Stimulated activated CD4-positive, alpha-beta T cell treated with anti-CD3 and anti-CD28 coated beads, TNF-alpha, amount 100 ng/mL, for 48 hours (primary cell): ENCODE measurements at places on chromosomes 1 and 21.

DNA sequence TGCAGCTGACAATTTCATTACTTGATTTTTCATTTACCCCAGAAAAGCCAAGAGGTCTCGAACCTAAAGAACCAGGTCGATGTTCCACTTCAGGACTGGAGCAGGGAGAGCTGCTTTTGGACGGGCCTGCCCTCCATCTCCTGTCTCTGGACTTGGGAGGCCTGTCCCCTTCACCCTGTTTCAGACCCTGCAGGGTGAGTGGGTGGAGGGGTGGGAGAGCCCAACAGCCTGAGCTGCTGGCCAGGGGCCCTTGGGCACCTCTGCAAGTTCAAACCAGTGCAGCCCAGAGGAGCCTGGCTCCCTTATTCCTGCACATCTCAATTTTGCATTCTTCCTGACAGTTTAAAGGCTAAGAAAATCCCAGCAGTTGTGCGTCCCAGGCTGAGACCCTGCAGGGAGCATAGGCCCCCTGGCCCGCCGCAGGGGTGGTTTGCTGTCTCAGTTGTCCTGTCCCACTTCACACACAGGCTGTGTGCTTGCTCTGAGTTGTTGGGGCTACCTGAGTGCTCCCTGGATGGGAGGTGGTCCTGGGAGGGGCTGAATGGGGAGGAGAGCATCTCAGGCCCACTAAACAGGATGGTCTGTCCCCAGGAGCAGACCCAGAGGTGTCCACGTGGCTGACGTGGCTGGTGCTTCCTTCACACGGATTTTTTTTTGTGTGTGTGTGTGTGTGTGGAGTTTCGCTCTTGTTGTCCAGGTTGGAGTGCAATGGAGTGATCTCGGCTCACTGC is 443.7 kb downstream of the PTPRU start:
- DNase-seq: no peak

- DNase-seq: no peak
Measured at GRCh38 chr1:22055463-22055862, 3.0 kb downstream of the CDC42 start.

DNA sequence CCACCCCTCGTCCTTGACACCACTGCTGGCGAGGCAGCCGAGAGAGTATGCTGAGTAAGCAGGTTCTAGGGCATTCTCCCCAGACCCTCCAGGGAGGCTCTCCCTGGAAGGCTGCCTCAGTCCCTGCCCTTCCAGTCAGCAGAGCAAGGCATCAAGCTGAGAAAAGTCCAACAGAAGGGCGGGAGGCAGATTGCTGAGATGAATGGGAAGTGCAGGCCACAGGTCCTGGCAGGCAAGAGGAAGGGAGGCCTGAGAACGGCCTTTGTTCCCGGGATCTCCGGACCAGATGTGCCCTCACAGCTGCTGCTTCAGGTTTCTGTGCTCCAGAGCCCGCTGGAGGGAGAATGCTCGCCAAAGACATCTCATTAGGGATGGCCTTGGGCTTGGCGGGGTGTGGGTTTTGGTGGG is 270.0 kb upstream of the VAMP3 start:
- DNase-seq: no peak

GRCh38 chr1:42038261-42038660 is 114.9 kb upstream of the GUCA2B start:
- no peak for DNase-seq

GRCh38 chr1:168167806-168168205 is 11.0 kb upstream of the TIPRL start:
- DNase-seq: no peak

- DNase-seq: no peak
Measured at GRCh38 chr1:162304736-162305135, 71.9 kb downstream of the SPATA46 start.

- DNase-seq: peak; percentile 12
Measured at GRCh38 chr1:54229281-54229891, 29.4 kb downstream of the MRPL37 start.

GRCh38 chr1:231073331-231073730 is 33.3 kb upstream of the FAM89A start:
- no peak for DNase-seq

DNA sequence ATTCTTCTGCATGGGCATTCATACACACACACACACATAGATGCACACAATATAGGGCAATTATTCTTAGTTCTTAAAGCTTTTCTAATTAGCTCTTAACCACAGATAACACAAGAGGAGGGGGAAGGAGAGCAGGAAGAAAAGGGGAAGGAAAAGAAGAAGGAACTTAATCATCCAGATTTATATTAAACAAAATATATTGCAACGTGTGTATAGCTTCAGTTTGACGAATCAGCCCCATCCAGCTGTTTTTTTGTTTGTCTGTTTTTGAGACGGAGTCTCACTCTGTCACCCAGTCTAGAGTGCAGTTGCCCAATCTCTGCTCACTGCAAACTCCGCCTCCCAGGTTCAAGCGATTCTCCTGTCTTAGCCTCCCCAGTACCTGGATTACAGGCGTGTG is 21.7 kb upstream of the ANKRD13C start:
- DNase-seq: no peak

DNA sequence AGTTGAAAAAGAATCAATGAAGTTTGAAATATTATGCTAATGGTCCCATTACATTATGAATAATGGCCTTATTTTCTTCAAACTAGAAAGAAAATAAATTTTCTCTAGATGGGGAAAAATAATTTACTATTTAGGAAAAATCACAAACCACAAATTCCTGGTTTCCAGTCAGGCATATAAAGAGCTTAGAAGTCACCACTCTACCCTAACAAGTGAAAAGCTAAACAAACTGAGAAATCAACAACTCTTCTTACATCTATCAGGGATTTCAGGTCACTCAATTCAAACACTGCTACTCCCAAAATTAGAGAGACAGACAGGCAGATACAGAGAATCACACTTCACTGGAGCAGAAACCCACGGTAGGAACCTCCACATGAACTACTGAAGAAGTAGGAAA is 82.1 kb upstream of the LRRC7 start:
- no peak for DNase-seq

GRCh38 chr1:64678366-64678765 is 66.5 kb upstream of the RAVER2 start:
- DNase-seq: no peak

- no peak for DNase-seq
Measured at GRCh38 chr1:230000493-230001184, 66.4 kb upstream of the GALNT2 start.

GRCh38 chr1:36176106-36176949 is 20.4 kb downstream of the MAP7D1 start:
- DNase-seq: no peak

GRCh38 chr1:104248385-104248784 is 498.7 kb downstream of the AMY1C start:
- DNase-seq: no peak

DNA sequence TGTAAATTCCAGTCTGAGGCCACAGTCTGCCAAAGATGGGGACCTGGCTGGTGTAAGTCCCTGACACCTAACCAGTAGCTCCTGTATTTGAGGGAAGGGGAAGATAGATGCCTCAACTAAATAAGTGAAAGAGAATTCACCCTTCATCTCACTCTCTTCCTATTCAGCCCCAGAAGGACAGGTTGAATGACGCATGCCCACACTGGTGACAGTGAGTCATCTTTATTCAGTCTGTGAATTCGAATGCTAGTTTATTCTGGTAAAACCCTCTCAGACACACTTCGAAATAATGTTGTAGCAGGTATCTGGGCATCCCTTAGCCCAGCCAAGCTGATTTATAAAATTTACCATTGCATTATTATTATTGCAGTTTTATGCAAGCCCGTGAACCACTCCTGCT is 617.0 kb upstream of the PRMT6 start:
- DNase-seq: no peak

- no peak for DNase-seq
Measured at GRCh38 chr1:109924316-109924715, 13.7 kb downstream of the CSF1 start.

DNA sequence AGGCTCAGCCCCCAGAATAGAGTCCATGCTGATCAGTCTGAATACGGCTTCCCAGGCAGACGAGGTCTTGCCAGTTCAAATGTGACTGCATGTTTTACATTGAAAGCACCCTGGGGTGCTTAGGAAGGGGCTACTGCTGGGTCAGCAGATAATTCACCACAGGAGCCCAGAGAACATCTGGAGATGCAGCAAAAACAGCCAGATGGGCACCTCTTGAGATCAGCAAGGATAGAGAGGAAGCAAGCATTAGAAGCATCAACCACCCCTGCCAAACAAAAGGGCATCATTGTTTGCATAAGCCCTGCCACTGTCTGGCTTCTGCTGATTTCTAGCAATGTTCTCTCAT is 403.1 kb downstream of the RRAGC start:
- DNase-seq: no peak

GRCh38 chr1:45542591-45542990 is 8.0 kb upstream of the AKR1A1 start:
- DNase-seq: no peak

DNA sequence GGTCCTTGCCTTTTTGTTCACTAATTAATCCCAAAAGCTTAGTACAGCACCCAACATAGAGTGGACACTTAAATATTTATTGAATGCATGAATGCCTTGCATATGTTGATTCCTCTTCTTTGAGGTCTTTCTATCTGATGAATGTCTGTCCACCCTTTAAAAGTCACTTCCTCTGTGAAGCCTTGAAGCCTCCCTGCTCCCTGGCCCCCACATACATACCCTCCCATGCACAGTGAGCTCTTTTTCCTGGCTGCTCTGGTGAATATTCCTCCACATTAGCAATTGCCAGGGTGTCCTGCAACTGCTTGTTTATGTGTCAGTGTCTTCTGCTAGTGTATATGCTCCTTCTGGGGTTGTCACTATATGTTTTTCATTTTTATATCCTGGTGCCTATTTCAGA is 8.2 kb upstream of the FAM78B start:
- DNase-seq: no peak

GRCh38 chr21:21851657-21852056 is 853.4 kb downstream of the NCAM2 start:
- no peak for DNase-seq

DNA sequence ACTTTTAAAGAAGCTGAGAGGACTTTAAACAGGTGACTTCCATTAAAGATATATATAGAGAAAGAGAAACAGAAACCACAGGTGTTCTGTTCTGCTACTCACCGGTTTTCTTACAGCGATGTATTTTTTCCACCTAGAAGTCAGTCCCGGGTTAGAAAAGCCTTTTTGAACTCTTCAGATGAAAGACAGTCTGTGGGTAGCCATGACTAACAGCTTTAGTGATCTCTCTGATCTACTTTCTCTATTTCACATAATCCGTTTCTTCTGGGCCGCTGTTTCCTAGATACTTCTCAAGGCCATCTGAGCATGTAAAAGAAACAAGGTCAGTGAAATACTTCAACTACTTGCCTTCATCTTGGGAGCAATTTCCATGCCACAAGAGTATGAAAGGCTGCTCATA is 25.1 kb downstream of the WDR64 start:
- no peak for DNase-seq

- no peak for DNase-seq
Measured at GRCh38 chr1:5682626-5683225, 309.5 kb downstream of the NPHP4 start.
